Glomerular endothelial cell (primary cell): ENCODE measurements at places on chromosomes 2 and 18. TPM values are rescaled to one million over a fixed set of nuclear protein-coding genes. Genes with fewer than 3 reads are reported as not detected.

Gene GPR45
- not detected in 2 replicates for total RNA-seq

- DNase-seq, result no peak
These were observed 1.6 kb upstream of the ALKAL2 start for GRCh38 chr2:289362-290089.

GRCh38 chr2:239146741-239147181, 254.1 kb downstream of the HDAC4 start:
- DNase-seq, result no peak

DNA sequence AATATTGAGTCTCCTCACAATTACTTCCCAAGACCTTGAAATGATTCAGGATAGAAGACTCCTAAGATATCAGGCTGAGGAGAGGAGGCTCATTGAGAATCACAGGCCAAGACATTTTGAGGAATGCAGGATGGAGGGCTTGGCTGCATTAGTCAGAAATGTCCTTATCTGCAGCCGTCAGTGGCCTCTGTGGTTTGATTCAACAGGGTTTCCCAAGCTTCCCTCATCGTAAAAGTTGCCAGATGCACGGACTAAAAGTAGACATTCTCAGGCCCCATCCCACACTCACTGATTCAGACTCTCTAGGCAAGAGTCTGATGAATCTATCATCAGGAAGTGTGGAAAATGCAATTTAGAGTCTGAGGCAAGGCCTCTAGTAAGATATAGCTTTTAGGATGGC, 34.0 kb upstream of the TMEM178A start:
- no peak for DNase-seq

- DNase-seq, result no peak
These were observed 513.6 kb upstream of the LRRTM4 start for GRCh38 chr2:78035804-78036203.

DNA sequence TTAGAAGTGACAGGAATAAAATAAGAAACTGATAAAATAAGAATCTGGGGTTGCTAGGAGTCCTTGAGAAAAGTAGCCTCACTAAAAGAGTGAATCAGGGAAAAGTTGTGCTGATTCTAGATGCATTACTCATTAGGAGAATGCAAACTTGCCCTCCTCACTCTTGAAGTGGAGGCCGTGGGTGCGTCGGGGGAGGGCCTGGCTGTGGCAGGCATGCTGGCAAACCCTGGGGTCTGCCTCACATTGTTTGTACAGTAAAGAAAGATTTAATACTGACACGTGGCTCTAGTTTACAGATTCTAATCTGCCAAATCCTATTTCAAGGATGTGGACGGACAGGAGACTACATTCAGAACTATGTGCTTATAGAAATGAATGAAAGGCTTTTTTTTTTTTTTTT, 41.9 kb downstream of the TANC1 start:
- no peak for DNase-seq

GRCh38 chr2:29526587-29527586, 394.5 kb downstream of the ALK start:
- no peak for DNase-seq

DNA sequence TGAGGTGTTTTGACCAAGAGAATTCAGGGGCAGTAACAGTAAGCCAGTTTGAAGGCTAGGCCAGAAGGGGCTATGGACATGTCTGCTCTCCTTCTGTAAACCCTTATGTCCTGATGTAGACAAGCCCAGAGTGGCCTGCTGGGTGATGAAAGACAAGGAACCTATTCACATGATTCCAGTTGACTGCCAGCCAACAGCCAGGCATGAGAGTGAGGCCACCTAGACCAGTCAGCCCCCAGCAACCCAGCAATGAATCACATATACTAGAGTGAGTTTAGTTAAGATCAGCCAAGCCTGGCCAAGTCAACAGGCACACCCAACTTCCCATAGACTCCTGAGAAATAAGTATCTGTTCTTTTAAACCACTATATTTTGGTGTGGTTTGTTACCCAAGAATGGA, 1889.7 kb upstream of the CELF4 start:
- no peak for DNase-seq

- no peak for DNase-seq
These were observed at the start of gene OBSL1 for GRCh38 chr2:219571311-219572236. OBSL1 (minus strand) TSS chr2:219571539; CDS start chr2:219571232, 307 bp downstream.
